Skeletal muscle cell (primary cell): ENCODE measurements at places on chromosomes 11 and 22.
A peak's percentile ranks its signal among the peaks of the same experiment; 100 is the strongest.

DNA sequence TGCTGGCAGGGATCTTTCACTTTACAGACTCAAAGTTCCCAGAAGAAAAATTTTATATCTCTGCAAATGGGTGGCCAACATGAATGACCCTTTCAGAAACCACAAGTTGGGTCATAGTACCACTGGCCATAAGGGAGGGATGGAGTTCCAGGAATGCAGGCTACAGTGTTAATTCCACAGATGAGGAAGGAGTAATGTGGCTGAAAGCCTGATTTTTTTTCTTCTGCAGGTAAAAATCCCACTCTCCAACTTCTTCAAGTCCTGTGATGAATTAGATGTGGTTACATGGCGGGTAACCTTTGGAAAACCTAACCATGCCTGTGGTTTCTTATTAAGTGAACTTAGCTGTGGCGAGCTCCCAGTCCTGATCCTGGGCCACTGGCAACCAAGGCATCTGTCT lies 103.2 kb downstream of the SLC1A2 start:
- no peak for DNase-seq

DNA sequence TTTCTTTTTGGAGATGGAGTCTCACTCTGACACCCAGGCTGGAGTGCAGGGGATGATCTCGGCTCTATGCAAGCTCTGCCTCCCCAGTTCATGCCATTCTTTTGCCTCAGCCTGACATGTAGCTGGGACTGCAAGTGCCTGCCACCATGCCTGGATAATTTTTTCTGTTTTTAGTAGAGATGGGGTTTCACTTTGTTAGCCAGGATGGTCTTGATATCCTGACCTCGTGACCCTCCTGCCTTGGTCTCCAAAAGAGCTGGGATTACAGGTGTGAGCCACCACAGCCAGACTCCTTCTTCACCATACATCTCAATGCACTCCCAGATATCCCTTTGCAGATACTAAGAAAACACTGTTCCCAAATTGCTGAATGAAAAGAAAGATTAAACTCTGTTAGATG lies 224.3 kb downstream of the OR4A5 start:
- no peak for DNase-seq

DNA sequence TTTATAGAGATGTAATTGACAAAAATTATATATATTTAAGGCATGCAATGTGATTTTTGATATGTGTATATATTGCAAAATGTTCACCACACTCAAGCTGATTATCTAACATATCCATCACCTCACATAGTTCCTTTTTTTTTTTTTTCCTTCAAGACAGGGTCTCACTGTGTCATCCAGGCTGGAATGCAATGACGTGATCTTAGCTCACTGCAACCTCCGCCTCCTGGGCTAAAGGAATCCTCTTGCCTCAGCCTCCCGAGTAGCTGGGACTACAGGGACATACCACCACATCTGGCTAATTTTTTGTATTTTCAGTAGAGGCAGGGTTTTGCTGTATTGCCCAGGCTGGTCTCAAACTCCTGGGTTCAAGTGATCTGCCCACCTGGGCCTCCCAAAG lies 65.1 kb upstream of the SLC35C1 start:
- DNase-seq = no peak

DNA sequence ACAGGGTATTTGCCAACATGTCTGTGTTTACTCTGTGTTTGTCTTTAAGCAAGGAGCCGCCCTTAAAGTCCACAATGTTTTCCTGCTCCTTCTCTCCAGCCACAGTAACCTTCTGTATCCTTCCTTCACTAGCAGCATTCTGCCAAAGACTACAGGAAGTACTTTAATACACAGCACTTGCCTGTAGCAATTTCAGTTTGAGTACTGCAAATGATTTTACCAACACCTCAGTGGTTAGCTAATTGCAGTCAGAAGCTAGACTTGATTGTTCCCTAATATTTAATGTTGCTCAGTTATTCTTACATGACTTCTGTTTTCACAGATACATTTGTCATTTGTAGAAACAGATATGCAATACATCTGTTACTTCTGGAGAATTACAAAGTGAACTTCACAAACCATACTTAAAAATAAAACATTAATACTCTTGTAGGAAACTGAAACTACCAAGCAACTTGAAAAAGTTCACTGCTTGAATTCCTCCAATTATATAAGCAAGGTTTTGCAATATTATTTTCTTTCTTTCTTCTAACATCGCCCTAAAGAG lies 69.1 kb downstream of the FCHSD2 start:
- peak; percentile 3 for DNase-seq

DNA sequence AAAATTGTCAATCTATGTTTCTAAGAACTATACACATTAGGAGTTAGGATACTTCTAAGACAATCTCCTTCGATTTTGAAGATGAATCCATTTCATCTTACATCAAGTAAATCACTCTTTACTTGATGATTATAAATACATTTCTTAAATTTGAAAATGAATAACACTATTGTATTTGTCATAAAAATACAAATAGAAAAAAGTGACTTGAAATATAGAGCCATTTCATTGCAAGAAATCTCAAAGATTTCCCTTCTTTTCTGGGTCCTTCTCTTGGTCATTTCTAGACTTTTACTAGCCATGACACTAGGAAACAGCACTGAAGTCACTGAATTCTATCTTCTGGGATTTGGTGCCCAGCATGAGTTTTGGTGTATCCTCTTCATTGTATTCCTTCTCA lies at the start of gene OR5AK2:
OR5AK2 (plus strand) TSS at position 301 of the 400 bp plus-strand sequence; CDS start at position 301, 0 bp downstream.
- DNase-seq = no peak

DNA sequence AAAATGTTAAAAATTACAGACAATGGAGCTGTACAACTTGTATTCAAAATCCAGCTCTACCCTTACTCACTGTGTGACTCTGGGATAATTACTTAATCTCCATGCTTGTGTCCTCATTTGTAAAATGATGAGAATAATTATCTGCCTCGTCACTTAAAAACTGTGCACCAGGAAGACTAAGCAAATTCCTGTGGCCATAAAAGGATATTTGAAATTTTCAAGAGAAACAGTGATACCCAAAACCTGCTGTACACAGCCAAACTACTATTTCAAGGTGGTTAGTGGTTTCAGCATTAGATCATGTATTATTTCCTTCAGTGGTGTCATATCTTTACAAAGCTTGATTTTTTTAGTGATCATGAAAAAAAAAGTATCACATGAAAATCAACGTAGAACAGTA lies 136.9 kb downstream of the METTL15 start:
- no peak for DNase-seq

DNA sequence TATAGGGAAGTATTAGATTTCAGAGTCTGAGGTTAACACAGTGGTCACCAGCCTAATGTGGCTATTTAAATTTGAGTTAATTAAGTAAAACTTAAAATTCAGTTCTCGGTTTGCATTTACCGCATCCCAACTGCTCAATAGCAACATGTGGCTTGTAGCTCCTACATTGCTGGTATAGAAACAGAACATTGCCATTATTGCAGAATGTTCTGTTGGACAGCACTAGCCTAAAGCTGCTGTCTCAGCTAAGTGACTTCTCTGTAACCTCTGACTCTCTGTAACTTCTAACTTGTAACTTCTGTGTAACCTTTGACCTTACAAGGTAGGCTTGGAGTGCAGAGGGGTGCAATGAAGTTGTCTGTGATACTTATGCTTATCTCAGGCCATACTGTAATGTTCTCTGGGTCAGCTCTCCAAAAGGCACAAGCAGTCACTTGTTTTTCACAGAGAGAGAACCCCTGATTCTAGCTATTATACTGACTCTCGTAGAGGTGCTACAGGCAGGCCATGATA lies 78.7 kb downstream of the ZNRF3 start:
- DNase-seq = no peak

GRCh38 chr11:1762537-1763302 lies 1.0 kb downstream of the CTSD start:
- no peak for DNase-seq

DNA sequence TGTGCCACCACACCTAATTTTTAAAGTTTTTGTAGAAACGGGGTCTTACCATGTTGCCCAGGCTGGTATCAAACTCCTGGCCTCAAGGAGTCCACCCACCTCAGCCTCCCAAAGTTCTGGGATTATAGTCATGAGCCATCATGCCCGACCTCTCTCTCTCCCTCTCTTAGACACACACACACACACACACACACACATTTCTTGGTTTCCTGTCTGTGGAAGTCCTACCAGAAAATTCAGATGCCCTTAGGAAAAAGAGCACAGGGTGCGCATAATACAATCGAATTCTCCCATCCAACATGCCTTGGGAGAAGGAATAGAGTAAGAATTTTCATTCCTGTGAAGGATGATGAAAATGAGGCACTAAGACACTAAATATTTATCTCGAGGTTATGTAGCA lies 10.4 kb downstream of the MICAL3 start:
- no peak for DNase-seq

GRCh38 chr22:31609716-31610115 lies 52.3 kb downstream of the PISD start:
- no peak for DNase-seq

- no peak for DNase-seq
These were observed 53.0 kb downstream of the CTSC start for GRCh38 chr11:88284336-88285050.

- no peak for DNase-seq
These were observed 18.7 kb downstream of the MMP10 start for GRCh38 chr11:102761646-102762238.

GRCh38 chr11:108508653-108509593 lies 10.7 kb upstream of the POGLUT3 start:
- DNase-seq = no peak

GRCh38 chr11:63888170-63889086 lies 28.5 kb downstream of the RCOR2 start:
- DNase-seq = peak; percentile 47

DNA sequence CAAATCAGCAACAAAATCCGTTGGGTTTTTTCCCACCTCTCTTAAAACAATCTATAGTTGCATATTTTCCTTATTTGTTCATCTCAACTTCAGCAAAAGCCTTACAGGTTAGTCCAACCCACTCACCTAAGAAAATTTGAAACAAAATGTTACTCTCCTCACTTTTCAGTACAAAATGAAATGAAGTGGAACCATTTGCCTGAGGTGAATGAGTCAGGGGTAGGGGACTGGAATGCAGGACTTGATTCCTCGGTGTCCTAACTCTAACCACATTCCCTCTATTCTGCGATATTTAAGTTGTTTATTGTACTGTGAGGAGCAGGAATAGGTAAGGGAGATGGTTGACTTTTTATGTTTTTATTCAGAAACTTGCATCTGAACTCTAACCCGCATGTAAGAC lies 16.4 kb downstream of the ATP5MG start:
- DNase-seq = no peak

DNA sequence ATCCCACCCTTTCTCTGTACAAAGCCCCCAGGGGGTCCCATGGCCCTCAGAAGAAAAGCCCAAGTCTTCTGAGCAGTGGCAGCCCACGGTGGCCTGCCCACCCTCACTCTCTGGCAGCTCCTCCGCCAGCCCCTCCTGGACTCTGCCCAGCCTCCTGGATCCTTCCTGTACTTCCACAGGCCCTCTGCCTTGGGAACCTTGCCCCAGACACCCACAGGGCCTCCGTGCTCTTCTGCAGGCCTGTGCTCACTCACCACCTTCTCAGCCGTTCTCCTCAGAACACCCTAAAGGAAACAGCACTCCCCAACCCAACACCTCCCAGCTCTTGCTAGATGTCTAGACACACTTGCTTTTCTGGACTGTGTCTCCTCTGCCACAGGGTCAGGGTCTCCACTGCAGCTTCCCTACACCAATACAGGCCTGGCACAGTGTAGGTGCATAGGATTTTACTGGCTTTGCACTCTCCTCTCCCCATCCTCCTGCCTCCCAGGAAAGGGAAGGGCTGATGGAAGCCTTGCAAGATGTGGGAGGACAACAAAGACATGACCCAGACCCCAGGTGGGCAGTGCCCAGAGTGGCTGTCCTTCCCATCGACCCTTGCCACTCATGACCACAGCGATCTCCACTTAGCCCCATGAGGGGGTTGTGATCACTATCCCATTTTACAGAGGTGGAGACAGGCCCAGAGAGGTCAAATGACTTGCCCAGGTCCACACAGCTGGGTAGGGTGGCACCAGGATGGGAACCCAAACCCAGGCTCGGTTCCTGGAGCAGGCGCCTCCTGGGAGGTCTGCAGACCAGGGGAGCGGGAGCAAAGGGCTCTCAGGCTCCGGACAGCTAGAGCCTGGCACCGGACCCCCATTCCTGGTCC lies 2.0 kb downstream of the SCARF2 start:
- no peak for DNase-seq

DNA sequence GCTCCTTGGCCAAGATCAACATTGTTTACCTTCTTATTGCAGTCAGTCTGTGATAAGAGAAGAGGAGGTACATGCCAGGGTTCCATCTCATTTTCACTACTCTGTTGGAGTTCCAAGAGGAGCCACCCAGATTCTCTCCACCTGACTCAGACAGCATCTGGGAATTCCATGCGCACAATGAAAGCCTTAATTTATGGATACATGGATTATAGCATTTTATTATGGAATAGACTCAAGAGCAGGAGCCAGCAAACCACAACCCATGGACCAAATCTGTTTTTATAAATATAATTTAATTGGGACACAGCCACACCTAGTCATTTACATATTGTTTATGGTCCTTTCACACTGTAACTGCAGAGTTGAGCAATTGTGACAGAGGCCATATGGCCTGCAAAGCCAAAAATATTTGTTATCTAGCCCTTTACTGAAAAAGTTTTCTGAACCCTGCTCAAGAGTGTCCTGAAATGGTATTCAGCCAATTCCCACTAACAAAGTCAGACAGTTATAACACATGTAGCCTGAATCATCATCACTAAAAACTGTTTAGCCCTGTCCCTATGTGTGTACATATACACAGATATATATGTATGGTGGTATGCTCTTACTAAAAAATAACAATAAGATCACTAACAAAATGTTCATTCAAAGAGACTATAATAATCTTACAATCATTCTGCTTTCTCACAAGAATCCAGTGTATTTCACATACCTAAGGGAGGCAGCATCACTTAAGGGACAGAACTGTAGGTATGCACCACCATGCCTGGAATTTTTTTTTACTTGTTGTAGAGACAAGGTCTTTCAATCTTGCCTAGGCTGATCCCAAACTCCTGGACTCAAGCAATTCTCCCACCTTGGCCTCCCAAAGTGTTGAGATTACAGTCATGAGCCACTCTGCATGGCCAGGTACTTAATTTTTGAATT lies 104.5 kb upstream of the TEAD1 start:
- no peak for DNase-seq

DNA sequence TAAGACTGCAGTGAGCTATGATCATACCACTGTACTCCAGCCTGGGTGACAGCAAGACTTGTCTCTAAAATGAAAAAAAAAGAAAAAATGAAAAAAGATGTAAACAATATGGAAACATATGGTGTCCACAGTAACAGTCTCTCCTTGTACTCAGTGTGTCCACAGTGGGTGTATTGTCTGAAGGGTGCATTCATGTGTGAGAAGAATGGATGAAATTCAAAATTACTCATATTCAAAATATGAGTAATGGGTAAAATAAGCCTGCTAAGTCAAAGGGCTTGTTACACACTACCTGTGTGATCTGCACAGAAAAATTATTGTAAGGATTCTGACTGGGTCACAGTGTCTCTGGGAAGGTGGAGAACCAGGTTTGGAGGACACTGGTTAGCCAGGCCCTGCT lies 26.9 kb downstream of the PPFIA1 start:
- no peak for DNase-seq
